NCI-H187 treated with DMSO at 0.1 percent for 48 hours (cell line): ENCODE measurements at places on chromosomes 7 and 10.

GRCh38 chr10:21281765-21282484 lies 243.6 kb downstream of the SKIDA1 start:
- DNase-seq = no peak

- no peak for DNase-seq
These were observed 37.2 kb downstream of the IKZF1 start for GRCh38 chr7:50341724-50342123.

DNA sequence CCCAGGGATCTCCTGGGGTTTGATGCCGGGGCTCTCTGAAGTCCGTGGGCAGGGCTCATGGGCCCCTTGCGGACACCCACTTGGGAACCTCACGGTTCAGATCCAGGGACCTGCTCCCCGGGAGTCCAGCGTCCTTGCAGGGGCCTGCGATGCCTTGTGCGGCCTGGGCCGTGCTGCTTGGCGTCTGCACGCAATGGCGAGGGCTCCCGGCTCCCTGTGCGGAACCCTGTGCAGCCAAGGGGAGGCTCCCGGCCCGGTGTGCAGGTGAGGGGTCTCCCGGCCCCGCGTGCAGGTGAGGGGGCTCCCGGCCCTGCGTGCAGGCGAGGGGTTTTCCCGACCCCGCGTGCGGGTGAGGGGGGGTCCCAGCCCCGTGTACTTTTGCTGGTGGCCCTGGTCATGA lies 146.7 kb downstream of the DNAJB6 start:
- DNase-seq = no peak

GRCh38 chr7:88306590-88307048 lies at the start of gene STEAP4:
STEAP4 (minus strand) TSS chr7:88306894; CDS start chr7:88284269, 22,625 bp downstream.
- DNase-seq = no peak

DNA sequence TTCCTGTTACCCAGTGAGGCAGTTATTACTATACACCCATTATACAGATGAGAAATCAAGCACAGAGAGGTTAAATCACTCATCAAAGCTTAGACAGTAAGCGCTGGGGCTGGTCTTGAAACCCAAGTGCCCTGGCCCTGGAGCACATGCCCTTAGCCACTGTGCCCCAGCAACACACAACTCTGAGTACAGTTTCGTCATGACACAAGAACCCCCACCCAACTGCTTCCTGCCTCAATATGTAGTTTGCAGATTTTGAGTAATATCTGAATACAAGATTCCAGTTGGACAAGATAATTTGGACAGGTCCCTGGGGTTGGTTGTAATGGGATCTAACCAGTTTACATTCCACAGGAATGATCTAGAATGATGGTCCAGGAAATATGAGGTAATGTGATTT lies 62.8 kb downstream of the SH3PXD2A start:
- DNase-seq = no peak

DNA sequence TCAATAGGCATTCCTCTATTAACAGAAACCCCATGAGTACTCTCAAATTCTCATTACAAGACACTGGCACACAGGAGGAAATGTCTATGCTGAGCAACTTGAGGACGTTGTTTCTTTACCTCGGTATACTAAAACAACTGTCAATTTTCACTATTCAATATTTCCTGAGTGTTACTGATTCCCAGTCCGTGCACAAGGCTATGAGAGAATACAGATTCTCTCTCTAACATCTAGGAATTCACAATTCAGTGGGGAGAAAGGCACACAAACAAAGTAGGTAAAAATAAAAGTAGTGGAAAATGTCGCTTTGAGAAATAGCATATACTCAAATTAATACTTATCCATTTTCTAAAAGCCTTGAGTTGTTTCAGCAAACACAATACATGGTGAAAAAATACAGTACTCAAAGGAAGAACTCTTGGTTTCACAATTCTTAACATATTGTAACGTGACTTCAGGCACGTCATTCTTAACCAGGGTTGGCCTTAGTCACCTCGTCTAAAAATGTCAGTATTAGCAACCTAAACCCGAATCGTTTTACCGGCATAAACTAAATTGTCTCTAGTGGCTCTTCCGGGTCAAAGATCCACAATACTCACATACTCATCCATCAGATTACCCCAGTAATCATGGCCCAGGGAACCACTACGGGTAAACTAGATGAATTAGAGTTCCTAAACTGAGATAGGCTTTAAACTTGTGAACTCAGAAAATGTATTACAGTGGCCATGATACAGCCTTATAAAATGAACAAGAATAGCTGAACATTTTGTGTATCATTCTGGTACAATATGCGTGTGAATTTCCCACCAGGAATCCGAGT lies 1.5 kb downstream of the IPMK start:
- DNase-seq = no peak

DNA sequence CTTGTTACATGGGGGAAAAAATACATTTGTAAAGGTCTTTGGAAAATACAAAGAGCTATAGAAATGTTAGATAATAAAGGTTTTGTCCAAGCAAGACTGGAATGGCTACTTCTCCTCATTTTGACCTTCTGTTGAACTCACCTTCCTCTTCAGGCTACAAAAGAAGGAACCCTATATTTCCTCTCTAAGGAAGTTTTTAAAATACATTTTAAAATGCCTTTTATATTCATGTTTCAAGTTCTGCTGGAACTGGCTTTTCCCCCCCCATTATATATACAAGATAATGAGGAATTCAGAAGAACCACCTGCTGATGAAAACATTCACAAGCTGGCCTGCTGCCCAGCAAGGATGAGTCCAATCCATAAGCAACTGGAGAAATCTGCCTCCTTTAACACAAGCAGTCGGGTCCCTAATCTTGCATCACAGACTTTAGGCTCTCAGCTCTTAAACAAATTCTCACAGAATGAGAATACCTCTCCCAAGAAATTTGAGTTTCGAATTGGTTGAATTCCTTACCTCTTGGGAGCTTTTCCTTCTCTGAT lies 44.6 kb downstream of the MTERF1 start:
- no peak for DNase-seq

DNA sequence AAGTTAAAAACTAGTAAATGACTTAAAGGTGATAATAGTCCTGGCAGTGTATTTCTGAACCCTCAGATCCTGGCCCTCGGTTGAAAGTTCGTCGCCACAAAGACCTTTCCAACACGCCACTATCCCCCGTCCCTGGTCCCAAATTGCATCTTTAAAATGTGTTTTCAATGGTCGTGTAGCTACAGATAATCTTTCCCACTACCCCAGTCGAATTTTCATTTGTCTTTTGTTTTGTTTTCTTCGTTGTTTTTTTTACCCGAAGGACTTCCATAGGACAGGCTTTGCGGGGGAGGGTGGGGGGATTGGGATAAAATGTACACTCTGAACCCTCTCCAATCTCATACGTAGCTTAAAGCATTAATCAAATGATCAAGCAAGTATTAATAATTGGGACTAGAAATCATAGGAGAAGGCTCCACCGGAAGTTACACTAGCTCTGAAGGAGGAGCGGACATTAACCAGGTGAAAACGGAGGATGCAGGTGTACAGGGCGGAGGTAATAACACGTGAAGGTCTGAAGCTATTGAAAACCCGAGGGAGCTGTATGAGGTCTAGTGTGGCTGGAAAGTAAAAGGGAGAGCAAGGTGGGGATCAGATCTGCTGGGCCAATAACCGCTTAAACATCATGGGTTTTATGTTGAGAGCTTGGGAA lies 32.8 kb upstream of the PHF14 start:
- DNase-seq = peak; percentile 11

DNA sequence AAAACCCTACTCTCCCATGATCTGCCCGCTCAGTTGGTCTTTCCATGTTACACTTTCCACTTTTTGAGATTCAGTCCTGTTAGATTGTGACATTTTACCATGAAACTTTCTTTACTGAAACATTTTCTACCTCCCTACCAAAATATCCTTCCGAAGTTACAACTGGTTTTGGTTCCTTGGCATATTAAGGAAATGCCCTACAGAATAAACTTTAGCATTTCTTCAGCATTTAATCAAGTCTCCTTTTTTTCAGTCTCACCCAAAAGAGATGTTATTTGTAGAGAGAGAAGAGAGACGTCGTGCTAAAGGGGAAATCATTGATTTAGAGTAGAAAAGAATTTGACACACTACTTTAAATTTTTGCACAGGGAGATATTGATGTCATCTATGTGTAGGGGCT lies 9.7 kb upstream of the FEZF1 start:
- DNase-seq = no peak

GRCh38 chr7:147079083-147079482 lies 962.5 kb downstream of the CNTNAP2 start:
- DNase-seq = no peak

- DNase-seq = no peak
These were observed 33.9 kb downstream of the STRIP2 start for GRCh38 chr7:129468087-129468486.

- DNase-seq = no peak
These were observed 5.1 kb downstream of the RAPGEF5 start for GRCh38 chr7:22351878-22352277.

DNA sequence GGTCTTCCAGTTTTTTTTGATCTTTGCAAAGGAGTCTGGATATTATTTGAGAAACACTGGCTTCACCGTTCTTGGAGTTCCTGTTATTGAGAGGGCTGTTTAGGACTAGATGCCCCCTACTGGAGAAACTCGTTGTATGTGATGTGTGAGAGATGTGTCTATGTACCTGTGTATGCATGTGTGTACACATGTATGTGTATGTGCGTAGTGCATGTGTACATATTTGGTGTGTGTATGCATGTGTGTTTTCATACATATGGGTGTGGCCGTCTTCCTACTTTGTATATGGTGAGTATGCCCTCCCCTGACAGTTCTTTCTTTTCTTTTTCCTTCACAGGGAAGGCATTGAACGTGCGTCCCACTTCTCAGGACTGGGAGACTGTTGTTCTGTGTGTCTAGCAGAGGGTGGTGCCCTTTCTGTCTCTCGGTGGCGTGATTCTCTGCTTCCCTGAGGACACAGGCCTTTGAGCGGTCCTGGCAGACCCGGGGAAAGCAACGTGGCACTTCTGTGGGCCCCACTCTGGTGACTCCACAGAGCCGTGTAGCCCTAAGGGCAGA lies 3.0 kb upstream of the CALHM3 start:
- peak; percentile 21 for DNase-seq

DNA sequence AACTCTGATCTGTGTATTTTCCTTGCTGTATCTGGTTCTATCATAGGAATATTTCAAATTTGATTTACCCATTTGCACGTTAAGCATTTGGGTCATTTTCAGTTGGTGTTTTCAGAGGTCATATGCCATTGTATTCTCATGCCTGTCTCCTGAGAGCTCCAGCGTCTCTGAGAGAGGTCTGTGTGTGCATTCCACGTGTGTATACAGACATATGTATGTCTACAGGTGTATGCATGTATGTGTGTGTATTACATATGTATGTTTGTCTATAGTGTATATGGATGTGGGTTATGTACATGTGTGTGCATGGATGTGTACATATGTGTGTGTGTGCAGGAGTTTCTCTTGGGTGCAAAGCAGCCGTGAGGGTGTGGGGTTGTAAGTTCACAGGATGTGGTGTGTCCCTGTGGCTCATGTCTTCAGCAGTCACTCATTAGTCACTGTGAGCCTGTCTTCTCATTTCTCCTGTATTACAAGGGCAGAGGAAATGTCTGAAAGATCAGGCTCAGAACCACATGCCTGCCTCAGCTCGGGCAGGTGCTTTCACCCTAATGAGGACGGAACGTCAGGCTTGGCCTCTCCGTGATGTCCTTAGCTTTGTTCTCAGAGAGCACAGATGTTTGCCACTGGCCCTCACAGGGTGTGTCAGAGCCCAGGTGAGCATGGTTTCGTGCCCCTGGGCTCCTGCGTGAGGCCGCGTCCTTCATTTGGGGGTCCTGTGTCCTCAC lies 101.6 kb downstream of the NKX6-2 start:
- no peak for DNase-seq

- DNase-seq = no peak
These were observed 27.8 kb upstream of the ZNF273 start for GRCh38 chr7:64875258-64875657.

DNA sequence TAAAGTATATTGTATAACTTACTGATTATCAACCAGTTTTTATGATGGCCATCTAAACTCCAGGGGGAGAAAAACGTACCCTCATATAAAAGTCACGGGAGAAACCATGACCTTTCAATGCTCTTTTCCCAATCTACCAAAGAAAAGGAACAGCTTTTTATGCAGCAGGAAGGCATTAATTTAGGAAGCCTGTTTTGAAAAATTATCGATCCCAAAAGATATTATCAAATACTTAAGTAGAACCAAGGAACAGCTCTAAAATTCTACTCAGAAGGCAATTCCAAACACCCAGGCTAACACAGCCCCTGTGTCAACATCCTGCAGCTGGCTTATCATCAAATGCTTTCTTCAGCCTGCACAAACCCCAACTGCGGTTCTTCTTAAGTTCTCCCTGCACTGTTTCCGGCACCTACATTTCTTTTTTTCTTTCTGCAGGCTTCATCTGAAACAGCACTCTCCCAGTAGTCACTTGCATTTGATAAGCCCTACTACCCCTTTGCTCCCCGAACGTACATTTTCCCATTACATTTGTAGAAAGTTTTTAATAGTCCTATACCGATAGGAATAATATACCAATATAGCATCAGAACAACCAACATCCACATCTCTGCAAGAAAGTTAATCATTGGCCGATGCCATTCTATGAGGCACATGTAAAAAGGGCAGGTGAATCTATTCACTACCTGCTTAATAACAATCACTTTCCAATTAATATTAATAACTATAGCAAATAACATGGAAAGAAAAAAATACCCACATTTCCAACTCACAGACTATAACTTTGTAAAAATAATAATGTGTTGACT lies 47.9 kb downstream of the PIP4K2A start:
- no peak for DNase-seq

DNA sequence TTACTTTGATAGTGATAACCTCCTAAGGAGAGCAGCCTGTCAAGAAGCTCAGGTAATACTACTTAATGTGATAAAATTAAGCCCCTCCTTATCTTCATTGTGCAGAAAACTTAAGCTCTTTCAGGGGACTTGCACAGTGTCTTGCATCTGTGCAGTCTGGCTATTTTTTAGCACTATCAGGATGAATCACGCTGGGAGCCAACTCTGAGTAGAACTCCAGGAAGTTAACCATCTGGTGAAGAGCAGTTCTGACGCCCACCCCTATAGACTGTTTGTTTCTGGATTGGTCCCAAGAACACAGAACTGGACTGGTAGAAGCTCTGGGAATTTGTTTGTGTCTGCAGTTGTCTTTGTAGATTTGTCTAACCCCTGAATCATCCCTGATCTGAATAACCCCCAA lies 41.9 kb downstream of the AGK start:
- DNase-seq = no peak

GRCh38 chr7:105295596-105296352 lies 92.9 kb downstream of the SRPK2 start:
- DNase-seq = no peak

DNA sequence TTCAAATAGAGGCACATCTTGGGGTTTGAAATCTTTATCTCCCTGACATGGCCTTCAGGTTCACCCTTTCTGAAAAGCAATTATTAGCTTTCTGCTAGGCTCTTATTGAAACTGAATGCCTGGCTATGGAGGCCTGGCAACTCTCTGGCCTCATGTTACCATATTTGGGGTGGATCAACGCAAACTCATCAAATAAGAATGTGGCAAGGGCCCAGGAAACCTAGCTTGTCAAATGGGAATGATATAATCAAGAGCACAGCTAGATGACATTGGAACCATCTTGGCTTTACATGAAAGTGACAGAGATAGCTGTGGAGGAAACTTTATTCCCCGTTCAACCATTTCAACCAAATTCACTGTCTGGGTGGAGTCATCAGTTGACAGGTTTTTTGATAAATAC lies 202.8 kb upstream of the SMIM30 start:
- no peak for DNase-seq
